ENCODE measurements at places on chromosomes 7 and 10. TPM values are rescaled to one million over a fixed set of nuclear protein-coding genes. Genes with fewer than 3 reads are reported as not detected.

ZNF485 gene
- 6.5 TPM for total RNA-seq

GRCh38 chr10:124151466-124152095 lies 58.2 kb upstream of the CHST15 start:
- DNase-seq, result no peak

DNA sequence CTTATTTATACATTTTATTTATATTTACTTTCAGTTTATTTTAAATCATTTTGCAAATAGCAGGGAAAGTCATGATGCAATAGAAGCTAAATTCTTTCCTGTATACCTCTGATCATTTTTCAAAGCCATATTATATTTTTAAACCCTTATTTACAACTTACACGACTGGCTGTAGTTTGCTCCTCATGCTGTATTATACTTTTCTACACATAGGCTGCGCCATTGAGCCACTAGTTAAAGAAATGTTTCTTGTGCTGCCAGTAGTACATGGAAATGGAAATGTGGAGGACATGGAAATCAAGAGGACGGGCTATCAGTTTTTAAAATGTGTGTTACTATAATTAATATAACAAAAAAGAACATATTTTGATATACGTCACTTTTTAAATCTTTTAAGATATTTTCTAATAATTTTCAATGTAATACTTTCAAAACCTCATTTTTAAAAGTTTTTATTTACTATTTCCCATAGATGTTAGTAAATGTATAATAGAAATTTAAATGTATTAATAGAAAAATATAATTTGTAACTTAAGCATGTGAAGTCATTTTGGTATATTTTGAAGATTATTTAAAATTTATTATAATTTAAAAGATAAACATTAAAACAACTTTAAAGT lies 118.5 kb downstream of the VTI1A start:
- DNase-seq, result peak; percentile 53

DNA sequence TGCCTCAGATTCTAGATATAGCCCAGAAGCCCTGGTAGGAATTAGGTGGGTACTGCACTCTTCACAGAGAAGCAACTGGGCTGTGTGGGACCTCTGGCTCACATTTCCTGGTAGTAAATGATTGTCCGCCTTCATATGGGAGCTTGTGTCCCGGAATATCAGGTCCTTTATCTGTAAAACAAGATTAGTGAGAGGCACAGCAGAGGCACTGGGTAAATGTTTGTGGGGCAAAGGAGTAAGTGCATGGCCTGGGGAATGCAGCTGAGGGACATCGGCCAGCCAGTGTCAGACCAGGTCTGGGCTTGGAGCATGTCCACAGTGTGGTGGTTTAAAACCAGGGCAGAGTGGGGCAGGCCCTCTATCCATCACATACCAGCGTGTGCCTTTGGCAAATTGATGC lies 323.3 kb upstream of the ZMIZ1 start:
- no peak for DNase-seq

GRCh38 chr10:47184273-47184672 lies 115.7 kb upstream of the GDF10 start:
- no peak for DNase-seq

GRCh38 chr10:70604106-70604505 lies 1.6 kb upstream of the PRF1 start:
- no peak for DNase-seq

All from mammary epithelial cell (primary cell).